ENCODE measurements at places on chromosomes 5 and 9. TPM values are rescaled to one million over a fixed set of nuclear protein-coding genes. Genes with fewer than 3 reads are reported as not detected.

The ZDHHC11 gene
- total RNA-seq: 1.3 TPM

The ENTPD2 gene
- 1.4 TPM for total RNA-seq

The MPDZ gene
- total RNA-seq: 14.1 TPM

The PFN3 gene
- not detected for total RNA-seq

The PTBP3 gene
- 233 TPM for total RNA-seq

The CTNND2 gene
- not detected for total RNA-seq

All from airway epithelial cell (primary cell).